GM04504 (cell line): ENCODE measurements at places on chromosomes 4 and X.

- peak; percentile 7 for DNase-seq
Measured at GRCh38 chr4:85370400-85371032, 104.4 kb upstream of the ARHGAP24 start.

- no peak for DNase-seq
Measured at GRCh38 chrX:112641449-112641848, 38.3 kb downstream of the LHFPL1 start.

- DNase-seq: no peak
Measured at GRCh38 chr4:88865046-88865445, 167.4 kb upstream of the NAP1L5 start.

DNA sequence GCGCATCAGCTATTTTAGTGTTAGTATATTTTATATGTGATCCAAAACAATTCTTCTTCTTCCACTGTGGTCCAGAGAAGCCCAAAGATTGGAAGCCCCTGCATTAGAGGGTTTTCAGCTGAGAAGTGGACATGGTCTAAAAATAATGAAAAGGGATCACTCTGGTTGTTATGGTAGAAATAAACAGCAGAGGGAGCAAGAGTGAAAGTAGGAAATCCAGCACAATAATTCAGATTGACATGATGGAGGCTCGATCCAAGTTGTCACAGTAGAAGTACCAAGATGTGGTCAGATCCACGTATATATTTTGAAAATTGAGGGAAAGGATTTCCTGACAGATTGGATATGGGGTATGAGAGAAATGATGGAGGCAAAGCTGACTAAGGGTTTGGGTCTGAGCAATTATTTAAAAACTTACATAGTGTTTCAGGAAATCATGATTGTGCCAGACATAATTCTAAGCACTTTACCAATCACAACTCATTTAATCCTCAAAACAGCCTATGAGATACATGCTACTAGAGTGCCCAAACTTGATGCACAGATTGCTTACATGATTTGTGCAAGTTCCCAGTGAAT, 17.0 kb upstream of the TMEM144 start:
- DNase-seq: no peak

DNA sequence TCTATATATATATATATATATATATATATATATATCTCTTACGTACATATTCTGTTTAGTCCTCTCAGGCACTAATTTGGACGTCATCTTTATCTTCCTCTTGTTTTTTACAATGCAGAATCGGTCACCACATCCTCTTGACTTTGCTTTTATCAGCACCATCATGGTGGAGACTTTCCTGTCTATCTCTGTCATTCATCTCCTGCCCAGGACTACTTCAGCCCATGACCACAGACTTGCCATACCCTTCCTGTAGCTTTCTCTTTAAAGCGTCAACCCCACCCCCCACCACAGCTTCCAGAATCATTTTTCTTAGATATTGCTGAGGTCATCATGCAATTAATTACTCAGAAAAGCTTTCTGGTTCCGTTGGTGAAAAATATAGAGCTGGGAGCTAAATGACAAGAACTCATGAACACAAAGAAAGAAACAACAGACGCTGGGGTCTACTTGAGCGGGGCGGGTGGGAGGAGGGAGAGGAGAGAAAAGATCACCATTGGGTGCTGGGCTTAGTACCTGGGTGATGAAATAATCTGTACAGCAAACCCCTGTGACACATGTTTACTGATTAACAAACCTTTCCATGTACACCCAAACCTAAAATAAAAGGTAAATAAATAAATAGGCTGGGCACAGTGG, 30.5 kb upstream of the PRKX start:
- no peak for DNase-seq

DNA sequence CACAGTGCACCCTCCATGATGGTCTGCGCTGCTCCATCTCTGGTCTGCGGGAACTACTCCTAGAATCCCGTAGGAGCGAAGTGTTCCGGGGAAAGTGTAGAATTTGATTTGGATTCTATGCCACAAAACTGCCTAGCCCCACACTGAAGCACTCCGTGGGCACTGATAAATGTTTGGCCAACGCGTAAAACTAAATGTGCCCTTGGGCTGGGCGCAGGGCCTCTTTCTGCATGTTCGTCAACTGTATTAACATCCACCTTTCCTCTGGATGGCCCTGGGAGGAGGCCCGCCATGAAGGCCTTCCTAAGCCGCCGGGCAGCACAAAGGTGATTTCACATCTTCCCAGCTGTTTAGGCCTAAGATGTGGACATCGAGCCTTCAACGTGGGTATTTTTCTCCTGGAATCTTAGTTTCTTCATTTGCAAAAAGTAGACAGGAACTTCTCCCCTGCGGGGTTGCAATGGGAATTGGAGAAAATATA, 2.6 kb downstream of the MSX1 start:
- no peak for DNase-seq

- no peak for DNase-seq
Measured at GRCh38 chr4:93373893-93374860, 454.4 kb upstream of the ATOH1 start.

- DNase-seq: no peak
Measured at GRCh38 chrX:111376897-111377578, 35.0 kb downstream of the DCX start.

GRCh38 chr4:568351-568652, 7.8 kb downstream of the TMEM271 start:
- no peak for DNase-seq

- no peak for DNase-seq
Measured at GRCh38 chr4:21517126-21517859, 431.3 kb downstream of the KCNIP4 start.

- DNase-seq: no peak
Measured at GRCh38 chr4:47235721-47236120, 204.4 kb downstream of the GABRB1 start.

DNA sequence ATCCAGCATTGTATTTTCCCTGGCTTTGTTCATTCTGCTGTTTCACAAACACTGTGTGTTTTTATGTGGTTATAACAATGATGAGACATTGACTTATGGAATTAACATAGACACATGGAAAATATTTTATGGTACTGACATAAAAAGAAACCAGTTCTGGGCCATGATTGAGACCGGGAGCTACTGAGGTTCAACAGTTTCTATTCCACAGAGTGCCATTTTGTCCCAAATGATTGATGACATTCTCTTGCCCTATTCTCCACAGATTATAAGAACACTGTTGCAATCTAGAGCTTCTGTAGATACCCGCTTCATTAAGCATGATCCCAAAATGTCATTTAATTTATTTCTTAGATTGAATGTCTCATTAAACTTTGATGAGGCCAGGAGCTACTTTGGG, 326.8 kb downstream of the RPA4 start:
- DNase-seq: no peak

DNA sequence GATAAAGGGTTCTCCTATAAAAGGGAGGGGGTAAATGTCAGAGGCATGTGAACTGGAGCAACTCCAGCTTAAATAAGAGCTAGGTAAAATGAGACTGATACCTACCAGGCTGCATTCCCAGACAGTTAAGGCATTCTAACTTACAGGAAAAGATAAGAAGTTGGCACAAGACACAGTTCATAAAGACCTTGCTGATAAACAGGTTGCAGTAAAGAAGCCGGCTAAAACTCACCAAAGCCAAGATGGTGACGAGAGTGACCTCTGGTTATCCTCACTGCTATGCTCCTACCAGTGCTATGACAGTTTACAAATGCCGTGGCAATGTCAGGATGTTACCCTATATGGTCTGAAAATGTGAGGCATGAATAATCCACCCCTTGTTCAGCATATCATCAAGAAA, 13.1 kb upstream of the SULT1B1 start:
- DNase-seq: no peak

GRCh38 chrX:129606918-129607317, 47.8 kb downstream of the APLN start:
- DNase-seq: no peak

GRCh38 chr4:130029442-130029841, 933.5 kb downstream of the C4orf33 start:
- no peak for DNase-seq

DNA sequence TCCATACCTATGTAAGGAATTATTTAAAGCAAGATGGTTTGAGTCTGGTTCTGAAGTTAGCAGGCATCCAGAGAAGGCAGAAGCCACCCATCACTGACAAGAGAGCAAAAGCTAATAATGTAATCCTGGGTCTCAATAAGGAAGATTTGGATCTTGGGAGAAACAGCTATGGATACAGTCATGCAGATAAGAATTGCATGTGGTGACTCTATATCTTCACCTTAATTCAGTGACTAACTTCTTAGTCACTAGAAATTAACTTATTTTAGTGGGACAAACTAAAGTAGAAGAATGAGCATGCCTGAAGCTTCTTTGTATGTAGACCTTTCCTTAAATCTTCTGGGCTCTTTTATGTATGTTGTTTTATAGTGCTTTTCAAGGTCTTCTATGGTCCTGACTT, 66.6 kb downstream of the ATP10D start:
- no peak for DNase-seq
